Stimulated activated CD4-positive, alpha-beta T cell treated with anti-CD3 and anti-CD28 coated beads, Interleukin-2, amount 100 ng/mL, for 48 hours (primary cell): ENCODE measurements at places on chromosomes 11 and 22.

DNA sequence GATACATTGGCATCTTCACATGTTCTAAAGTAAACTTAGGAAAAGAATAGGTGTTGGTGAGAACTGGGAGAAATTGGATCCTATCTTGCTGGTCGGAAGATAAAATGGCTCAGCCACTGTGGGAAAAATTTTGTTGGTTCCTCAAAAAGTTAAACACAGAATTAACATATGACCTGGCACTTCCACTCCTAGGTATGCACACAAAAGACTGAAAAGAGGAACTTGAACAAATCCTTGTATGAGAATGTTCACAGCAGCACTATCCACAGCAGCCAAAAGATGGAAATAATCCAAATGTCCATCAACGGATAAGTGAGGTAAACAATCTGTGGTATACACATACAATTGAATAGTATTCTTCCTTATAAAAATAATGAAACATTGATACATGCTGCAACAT, 4.8 kb upstream of the TPH1 start:
- DNase-seq: no peak

DNA sequence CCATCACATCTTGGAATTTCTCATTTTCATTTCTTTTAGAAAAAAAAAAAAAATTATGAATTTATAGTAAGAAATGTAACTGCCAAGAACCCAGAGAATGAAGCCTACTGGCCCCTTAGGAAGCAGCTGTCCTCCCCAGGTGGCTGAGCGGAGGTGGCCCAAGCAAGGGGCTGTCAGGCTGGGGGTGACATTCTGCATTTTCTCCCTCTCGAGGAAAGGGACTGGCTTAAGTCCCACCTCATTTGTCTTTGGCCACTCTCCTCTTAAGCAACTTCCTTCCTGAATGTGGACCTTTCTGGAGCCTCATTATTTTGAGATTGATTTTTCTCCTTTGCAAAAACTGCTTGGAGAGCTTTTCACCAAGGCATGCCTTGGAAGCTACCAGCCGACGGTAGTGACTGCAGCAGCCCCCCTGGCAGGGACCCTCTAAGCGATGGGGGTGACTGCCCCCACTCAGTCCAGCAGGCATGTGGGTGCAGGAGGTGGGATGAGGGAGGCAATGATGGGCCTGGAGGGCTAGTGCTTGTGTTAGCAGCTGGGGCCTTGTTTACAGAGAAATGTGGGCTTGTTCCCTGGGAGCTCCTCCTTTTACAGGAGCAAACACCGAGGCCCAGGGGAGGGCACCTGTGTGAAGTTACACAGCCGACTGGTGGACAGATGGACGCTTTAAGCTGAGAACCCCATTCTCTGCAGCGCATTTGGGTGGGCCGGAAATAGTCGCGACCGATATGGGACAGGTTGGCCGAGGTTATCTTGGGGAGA, 111.7 kb downstream of the MORC2 start:
- DNase-seq: no peak

DNA sequence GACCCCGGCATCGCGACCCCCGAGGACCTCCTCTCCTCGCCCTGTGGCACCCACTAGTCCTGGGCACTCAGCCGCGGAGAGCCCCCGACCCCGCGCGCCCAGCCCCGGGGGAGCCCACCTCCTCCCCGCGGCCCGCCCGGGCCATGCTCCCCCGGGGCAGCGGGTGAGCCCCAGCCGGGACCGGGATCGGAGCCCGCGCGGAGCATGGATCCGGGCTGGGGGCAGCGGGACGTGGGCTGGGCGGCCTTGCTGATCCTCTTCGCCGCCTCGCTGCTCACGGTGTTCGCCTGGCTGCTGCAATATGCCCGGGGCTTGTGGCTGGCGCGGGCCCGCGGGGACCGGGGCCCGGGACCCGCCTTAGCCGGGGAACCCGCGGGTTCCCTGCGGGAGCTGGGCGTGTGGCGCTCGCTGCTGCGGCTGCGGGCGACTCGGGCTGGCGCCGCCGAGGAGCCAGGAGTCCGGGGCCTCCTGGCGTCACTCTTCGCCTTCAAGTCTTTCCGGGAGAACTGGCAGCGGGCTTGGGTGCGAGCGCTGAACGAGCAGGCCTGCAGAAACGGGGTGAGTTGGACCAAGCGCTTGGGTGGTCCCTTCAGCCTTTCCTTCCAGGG, 498 bp downstream of the C2CD2L start:
- peak; percentile 13 for DNase-seq

GRCh38 chr11:112590764-112591163, 330.1 kb upstream of the PLET1 start:
- no peak for DNase-seq

DNA sequence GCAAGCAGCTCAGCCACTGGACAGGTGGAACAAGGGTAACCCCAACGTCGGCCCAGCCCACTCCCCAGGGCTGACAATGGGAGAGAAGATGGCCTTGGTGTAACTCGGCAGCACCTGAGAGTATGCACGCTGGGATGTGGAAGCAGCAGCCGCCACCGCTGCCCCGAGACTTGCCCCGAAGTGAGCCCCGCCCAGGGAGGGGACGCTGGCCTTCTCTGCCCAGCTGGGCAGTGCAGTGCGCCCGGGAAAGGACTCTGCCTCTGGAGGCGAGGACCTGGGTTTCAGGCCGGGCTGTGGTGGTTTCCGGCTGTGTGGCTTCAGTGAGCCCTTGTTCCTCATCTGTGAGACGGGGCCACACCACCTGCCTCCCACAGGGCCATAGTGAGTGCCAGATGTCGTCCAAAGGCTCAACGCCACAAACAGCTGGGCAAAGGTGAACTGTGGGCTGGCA, 8.6 kb upstream of the POLDIP3 start:
- DNase-seq: no peak

GRCh38 chr22:26213826-26214225, 44.6 kb downstream of the SEZ6L start:
- DNase-seq: no peak

DNA sequence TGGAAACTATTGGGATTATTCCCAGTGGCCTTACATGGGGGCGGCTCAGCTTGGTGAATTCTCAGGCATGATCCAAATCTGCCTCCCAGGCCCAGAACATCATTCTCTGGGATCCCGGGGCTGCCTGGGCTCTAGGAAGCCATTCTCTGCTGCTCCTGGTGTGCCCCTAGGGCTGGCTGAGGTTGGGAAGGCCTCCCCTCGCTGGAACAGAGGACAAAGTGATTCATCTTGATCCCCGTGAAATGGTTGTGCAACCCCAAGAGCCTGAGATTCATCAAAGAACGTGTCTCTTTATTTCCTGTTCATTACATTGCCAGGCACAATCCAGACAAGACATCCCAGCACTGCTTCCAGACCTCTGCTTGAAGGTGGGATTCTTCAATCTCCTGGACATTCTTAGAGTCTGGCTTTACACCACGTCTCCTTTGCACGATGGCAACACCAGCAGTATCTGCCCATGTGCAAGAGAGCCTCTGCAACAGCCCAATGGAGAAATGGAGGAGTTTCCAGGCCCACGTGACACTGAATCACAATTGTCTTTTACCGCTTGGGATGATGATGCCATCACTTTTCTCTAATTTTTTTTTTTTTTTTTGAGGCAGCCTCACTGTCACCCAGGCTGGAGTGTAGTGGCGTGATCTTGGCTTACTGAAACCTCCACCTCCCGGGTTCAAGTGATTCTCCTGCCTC, 52.3 kb downstream of the TST start:
- no peak for DNase-seq

GRCh38 chr11:130103296-130103814, 33.7 kb downstream of the APLP2 start:
- no peak for DNase-seq

GRCh38 chr11:59206635-59207034, 6.1 kb downstream of the MPEG1 start:
- DNase-seq: peak; percentile 25

- DNase-seq: no peak
Observed at GRCh38 chr22:43077121-43077877, 11.9 kb downstream of the TTLL1 start.

- no peak for DNase-seq
Observed at GRCh38 chr22:46848197-46848596, 85.7 kb downstream of the TBC1D22A start.

DNA sequence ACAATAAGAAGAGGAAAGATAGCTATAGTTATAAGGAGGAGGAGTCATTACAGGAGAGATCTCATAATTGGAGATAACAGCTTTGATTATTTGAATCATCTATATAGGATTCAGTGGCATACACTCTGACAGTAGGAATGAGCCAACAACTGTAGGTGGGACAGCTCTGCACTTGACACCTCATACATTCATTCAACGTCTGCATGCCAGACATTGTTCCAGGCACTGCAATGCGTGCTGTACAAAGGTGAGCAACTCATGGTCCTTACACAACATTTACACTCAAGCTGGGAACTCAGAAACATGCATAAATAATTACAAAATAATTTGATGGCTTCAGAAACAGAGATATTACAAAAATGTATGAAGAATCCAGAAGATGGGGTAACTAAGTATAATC, 154.3 kb downstream of the MSANTD4 start:
- DNase-seq: no peak

GRCh38 chr11:76600124-76600655, 70.4 kb downstream of the LRRC32 start:
- DNase-seq: no peak

- no peak for DNase-seq
Observed at GRCh38 chr22:50198624-50199017, 2.2 kb upstream of the SELENOO start.

- DNase-seq: no peak
Observed at GRCh38 chr11:80104191-80104590, 663.4 kb upstream of the TENM4 start.

GRCh38 chr11:44708009-44708408, 18.8 kb upstream of the TSPAN18 start:
- no peak for DNase-seq

DNA sequence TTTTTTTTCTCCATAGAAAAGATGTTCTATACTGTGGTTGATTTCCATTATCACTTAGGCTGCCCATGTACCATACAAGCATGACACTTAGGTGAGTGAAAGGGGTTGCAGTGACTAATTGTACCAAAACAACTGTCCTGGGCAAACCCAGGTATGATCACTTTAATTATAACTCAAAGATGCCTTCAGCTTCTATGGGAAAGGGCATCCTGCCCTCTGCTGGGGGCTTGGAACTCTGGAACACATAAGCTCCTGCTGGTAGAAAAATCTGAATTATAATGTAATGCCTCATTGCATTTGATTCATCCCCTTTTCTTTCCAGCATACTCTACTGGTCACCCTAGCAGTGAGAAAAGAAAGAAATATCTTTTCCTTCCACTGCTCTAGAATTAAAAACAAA, 206.3 kb downstream of the DDX10 start:
- DNase-seq: no peak

- no peak for DNase-seq
Observed at GRCh38 chr11:48041877-48042695, 61.7 kb downstream of the PTPRJ start.
